CD8-positive, alpha-beta memory T cell (primary cell): ENCODE measurements at places on chromosomes 16 and 17.

DNA sequence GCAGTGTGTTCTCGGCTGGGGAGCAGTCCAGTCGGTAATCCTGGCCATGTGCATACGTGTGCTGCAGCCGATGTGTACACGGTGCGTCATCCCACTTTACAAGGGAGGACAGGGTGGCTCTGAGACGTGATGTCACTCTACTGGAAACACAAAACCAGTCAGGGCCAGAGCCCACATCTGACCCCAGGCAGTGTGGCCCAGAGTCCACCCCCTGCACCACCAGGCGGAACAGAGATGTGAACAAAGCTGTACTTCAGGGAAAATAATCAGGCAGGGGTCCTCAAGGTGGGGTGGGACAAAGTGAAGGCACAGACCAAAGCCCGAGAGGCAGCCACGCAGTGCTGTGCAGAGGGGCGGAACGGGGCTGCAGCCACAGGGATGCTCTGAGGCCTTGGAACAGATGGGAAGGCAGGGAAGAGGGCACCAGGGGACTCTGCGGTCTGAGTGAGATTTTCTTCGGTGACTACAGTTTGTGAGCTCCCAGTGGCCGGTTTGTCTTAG lies 181.5 kb downstream of the ZNF423 start:
- no peak for DNase-seq

DNA sequence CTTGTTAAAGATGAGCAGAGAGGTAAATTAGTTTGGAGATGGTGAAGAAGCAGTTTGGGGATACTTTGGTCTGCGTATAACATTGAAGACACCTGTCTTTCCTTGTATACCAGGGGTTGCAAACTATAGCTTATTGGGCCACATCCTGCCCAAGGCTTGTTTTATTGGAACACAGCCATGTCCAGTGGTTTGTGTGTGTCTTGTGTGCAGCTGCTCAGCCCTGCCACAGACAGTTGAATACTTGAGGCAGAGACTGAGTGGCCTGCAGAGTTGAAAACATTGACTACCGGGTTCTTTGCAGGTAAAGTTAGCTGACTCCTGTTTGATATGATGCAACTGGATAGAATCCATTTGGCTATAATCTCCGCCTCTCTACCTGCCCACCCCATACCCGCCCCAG lies 224.4 kb downstream of the PRKCA start:
- no peak for DNase-seq

- DNase-seq = no peak
These were observed 120.6 kb upstream of the FOXF1 start for GRCh38 chr16:86389566-86390328.

- no peak for DNase-seq
These were observed 2.6 kb downstream of the SLC16A6 start for GRCh38 chr17:68288375-68288774.

DNA sequence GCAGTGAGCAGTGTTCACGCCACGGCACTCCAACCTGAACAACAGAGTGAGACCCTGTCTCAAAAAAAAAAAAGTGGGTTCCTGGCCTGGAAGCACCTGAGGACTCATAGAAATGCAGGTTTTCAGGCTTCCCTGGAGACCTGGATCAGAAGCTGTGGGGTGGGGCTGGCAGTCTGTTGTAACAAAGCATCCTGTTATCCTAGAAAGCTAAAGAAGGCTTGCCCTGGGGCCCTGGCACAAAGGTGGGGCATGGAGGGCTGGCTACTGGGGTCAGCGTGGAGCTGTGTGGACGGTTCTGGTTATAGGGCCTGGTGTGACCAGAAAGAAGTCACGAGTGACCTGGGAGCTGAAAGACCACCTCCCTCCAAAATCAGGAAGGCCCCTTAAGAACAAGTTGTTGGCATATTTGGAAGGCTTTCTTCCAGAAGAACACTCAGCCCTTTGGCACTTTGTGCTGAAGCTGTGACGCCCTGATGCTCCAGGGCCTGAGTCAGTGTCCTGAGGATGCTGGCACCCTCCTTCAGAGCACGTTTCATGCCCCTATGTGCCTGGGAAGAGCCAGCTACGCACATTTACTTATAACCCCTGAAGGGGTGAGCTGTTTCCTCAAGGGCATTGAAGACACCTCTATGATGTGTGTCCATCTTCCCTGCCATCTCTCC lies 6.2 kb downstream of the CRISPLD2 start:
- DNase-seq = no peak

- DNase-seq = no peak
These were observed 168.5 kb downstream of the GRIN2A start for GRCh38 chr16:10013774-10014173.

GRCh38 chr17:7480089-7480384 lies 606 bp upstream of the ZBTB4 start:
- DNase-seq = no peak

DNA sequence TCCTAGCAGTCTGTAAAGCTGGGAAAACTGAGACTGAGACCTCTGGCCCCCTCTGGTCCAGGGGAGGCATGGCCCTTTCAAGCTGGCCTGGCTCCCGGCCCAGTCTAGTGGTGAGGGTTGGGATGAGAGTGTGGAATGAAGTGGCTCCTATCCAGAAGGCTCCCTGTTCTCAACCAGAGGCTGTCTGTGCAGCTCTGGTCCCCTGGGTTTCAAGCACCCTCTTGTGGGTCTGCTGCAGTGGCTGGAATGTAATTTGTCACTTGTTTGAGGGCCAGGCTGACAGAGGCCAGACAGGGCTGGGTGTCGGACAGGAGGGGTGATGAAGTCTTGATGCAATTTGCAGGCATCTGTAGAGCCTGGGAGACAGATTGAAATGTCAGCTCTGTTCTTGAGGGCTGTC lies 22.1 kb upstream of the PHF12 start:
- DNase-seq = no peak

DNA sequence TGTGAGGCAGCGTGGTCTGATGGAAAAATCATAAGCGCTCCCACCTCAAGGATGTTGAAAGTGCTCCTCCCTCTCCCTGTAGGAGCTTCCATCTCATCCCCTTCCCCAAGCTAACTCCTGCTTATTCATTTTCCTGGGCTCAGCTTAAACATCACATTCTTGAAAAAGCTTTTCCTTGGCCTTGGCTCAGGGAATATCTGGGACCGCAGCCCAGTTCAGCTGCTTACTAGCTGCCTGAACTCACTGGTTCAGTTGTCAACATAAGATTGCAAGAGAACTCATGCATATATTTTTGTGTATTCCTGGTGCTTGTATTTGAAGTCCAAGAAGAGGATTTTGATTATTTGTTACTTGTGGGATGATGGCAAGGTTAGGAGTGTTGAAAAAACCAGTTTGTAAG lies 91.5 kb downstream of the UTP18 start:
- no peak for DNase-seq

GRCh38 chr17:65226227-65226626 lies 89.1 kb downstream of the RGS9 start:
- DNase-seq = no peak

GRCh38 chr17:81035521-81036196 lies 708 bp downstream of the BAIAP2 start:
- DNase-seq = no peak

- peak; percentile 63 for DNase-seq
These were observed 19.1 kb downstream of the COQ7 start for GRCh38 chr16:19086322-19087199.

DNA sequence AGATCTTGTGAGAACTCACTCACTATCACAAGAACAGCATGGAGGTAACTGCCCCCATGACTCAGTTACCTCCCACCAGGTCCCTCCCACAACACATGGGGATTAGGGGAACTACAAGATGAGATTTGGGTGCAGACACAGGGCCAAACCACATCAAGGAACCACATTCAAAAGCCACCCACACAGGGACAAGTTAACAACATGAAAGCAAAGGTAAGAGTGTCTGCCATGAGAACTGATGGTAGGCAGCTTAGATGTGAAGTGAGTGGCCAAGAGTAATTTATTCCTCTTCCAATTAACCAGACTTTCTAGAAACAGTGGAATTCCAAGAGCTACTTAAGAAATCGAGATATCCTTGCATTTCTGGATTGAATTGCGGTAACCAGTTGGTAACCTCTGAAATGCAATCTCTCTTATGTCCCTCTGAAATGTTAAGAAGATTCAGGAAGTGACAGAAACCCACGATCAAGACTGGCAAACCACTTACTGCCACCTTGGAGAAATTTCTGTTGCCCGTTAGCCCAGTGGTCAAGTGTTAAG lies 167.4 kb upstream of the CACNG5 start:
- peak; percentile 17 for DNase-seq

- no peak for DNase-seq
These were observed 647.9 kb downstream of the MAF start for GRCh38 chr16:78952630-78953029.

DNA sequence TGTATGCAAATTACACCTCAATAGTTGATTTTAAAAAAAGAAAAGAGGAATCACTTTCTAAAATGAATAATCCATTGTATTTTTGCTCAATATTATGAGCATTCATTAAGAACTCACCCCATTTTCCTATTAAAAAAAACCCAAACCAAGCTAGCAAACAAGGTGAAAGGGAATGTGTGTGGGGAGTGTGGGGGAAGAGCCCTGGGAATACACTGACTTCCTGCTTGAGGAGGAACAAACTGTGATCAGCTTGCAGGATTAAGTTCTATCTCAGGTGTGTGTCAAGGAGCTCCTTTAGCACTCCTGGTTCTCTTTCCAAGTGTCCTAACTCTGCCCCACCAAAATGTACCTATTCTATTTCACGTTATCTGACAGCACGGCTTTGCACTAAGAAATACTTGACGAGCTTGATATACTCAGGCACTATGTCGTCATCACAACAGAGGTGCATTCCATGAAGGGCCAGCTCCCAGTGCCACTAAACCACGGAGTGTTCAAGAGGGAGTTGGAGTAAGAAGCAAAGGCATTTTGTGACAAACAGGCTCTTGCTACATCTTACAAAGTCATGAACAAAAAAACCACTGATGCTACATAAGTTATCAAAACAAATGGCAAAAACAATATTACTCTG lies 73.2 kb downstream of the MYH10 start:
- DNase-seq = no peak

GRCh38 chr16:5028950-5029475 lies 4.7 kb downstream of the NAGPA start:
- DNase-seq = no peak

GRCh38 chr17:40813804-40814203 lies 8.6 kb downstream of the KRT10 start:
- DNase-seq = no peak

DNA sequence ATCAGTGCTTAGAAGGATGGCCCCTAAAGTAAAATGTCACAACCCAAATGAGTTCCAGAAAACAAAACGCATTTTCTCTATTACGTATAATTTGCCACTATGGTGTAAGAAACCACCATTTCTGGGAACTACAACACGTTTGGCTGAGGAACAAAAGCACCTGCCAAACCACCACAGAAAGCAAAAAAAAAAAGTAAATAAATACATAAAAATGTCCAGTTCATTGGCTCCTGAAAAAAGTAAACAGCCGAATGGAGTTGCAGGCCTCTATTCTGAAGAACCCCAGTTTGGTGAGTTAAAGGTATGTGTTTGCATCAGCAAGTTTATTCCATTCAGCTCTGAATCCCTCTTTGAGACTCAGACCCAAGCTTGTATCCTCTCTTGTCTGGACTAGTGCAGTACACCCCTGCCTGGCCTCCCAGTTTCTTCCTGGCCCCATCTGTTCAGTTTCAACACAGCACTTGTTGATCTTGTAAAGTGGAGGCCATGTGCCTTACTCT lies 36.9 kb downstream of the ERN1 start:
- DNase-seq = no peak

GRCh38 chr17:74736513-74737298 lies at the start of gene RAB37:
Gene RAB37 (plus strand): TSS chr17:74737256. CDS start chr17:74737273, 17 bp downstream.
- DNase-seq = peak; percentile 60

GRCh38 chr17:80990921-80991644 lies 558 bp upstream of the CHMP6 start:
- no peak for DNase-seq

DNA sequence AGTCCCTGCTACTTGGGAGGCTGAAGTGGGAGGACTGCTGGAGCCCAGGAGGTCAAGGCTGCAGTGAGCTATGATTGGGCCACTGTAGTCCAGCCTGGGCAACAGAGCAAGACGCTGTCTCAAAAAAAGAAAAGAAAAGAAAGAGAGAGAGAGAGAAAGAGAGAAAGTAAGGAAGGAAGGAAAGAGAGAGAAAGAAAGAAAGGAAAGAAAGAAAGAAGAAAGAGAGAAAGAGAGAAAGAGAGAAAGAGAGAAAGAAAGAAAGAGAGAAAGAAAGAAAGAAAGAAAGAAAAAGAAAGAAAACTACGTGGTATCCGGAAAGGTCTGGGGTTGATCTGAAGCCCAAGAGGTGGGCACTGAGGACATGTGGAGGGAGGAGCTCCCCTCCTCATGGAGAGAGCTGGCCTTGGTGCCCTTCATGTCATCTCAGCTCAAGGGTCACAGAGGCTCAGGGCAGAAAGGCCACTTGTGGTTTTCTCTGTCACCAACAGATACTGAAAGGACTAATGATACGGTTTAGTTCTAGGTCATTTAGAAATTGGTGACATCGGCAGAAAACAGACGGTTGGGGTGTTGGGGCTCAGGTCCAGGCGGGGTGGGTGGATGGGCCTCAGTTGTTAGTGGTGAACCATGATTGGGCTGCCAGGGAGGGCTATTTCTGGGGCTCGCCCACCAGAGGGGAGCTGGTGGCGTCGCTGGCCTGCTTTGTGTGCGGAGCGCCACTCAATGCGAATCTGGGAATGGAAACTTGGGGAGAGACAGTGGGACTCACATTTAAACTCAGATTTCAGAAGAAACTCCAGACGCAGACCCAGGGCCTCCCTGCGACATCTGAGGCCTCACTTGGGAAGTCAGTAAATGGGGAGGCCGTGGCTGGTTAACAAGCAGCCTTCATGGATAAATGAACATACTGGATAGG lies 44.6 kb downstream of the FOXL1 start:
- DNase-seq = no peak

DNA sequence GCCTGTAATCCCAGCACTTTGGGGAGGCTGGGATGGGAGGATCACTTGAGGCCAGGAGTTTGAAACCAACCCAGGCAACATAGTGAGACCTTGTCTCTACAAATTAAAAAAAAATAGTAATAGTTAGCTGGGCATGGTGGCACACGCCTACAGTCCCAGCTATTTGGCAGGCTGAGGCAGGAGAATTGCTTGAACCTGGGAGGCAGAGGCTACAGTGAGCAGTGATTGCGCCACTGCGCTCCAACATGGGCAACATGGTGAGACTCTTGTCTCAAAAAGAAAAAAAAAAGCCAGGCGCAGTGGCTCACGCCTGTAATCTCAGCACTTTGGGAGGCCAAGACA lies 56.9 kb upstream of the MRTFB start:
- no peak for DNase-seq

- DNase-seq = no peak
These were observed 279.7 kb downstream of the SLC39A11 start for GRCh38 chr17:72812823-72813222.
